Fibroblast of skin of back (primary cell): ENCODE measurements at places on chromosomes 2 and 18.

DNA sequence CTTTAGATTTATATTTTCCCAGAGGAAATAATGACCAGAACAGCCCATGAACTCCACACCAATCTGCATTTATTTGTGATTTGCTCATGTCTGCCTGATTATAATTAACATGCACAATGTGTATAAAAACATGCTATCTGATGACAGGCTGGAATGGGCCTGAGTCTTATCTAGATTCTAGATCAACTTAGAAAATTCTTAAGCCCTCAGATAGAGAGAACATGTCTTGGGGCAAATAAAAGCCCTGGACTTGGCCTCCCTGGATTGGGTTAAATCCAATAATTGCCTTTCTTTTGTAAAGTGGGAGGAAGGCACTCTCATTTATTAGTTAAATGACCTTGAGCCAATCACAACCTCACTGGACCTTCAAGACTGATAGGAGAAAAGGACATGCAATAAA lies 61.8 kb downstream of the EVA1A start:
- no peak for DNase-seq

DNA sequence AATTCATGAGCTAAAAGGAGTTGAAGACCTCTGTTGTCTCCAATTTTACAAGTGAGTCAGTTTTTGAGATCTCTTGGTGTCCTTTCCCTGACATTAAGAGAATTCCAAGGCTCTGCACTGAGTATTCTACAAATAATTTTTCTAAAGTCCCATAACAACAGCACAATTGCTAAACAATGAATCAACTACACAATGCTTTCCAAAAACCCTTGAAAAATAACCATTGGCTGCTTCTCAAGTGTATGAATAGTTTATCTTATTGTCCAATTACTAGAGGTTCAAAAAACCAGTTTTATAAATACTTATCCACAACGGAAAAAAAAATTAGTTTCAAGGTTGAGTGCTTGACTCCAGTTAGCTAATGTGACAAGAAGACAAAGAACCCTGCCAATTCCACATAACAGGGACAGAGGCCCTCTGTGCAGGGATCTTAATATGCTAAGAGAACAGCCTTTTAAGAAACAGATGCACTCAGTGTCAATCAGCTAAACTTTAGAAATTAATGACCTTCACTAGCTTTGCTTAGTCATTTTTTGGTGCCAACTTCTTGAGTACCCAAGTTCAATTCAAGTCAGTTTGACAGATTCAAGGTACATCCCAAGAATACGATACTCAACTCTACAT lies 266.6 kb upstream of the CYP26B1 start:
- no peak for DNase-seq

- DNase-seq = no peak
These were observed 127.1 kb downstream of the ETAA1 start for GRCh38 chr2:67524213-67524612.

DNA sequence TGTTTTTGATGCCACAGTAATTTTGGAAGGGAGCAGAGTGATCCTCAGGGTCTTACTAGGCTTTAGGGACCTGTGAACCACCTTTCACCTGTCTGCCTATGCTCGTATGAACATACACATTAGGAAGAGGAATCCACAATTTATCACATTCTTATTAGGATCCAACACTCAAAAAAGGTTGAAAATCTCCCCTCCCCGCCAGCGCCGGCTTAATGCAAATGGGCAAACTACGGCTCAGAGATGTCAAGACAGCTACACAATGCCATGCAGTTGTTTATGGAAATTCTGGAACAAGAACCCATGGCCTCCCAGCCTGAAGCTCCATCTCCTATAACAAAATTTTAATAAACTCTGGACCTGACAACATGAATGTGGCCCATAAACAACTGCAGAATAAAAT lies 375.9 kb upstream of the ACVR2A start:
- DNase-seq = no peak

DNA sequence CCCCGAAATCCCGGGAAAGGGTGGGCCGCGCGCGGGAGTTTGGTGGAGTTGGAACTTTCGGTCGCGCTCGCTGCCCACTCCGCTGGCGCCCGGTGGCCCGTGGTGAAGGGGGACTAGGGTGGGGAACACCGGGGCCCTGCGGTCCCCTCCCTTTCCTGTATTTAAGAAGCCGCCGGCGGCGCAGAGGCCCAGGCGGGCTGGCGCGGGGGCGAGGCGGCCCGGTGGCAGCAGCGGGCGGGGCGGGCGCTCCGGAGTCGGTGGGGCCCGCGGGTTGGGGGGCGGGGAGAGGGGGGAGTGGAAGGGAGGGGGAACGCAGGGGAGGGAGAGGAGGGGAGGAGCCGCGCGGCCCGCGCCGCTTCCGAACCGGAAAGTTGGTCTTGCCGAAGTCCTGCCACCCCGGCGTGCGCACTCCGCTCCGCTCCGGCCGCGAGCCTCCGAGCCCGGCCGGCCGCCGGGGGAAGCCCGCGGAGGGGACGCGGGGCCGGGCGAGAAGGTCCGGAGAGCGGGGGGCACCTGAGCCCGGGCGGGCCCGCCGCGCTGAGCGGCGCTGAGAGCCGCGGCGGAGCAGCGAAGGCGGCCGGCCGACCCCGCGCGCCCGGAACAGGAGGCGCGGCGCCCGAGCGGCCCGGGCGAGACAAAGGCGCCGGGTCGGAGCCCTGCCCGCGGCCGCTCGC lies 425 bp upstream of the SALL3 start:
- DNase-seq = no peak

DNA sequence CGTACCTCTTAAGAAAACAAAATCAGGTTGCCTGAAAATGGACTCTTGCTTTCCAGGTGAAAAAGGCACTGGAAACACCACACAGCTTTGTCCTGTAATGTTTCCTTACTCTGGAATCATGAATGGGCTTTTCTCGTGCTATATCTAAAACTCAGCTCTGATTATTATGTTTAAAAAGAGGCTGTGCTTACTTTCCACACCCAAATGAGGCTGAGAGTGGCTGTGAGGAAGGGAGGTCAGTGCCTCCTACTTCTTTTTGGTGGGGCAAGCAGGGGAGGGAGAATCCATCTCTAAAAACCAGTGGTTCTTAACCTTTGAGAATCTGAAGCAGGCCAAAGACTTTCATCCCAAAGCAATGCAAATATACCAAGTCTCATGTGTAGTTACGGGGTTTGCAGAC lies 148.6 kb downstream of the FAM210A start:
- DNase-seq = no peak

- no peak for DNase-seq
These were observed 9.3 kb downstream of the ALPG start for GRCh38 chr2:232415736-232416520.

DNA sequence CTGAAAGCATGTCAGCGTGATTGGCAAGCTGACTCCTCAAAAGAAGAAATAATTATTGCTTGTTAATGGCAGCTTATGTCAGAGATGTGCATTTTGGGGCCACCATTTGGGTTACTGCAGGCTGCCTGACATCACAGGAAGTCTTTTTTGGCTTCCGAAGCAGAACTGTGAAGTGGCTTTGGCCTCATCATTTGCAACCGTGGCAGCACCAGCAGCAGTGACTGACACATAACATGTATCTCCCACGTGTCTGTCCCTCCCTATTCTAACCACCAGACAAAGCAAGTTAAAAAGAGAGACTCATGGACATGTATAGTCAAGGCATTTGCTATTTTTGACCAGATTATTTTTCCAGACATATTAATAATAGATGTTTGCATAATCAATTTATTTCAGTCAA lies 488.7 kb upstream of the ACVR2A start:
- DNase-seq = no peak
